ENCODE measurements at places on chromosomes 11 and 22.

DNA sequence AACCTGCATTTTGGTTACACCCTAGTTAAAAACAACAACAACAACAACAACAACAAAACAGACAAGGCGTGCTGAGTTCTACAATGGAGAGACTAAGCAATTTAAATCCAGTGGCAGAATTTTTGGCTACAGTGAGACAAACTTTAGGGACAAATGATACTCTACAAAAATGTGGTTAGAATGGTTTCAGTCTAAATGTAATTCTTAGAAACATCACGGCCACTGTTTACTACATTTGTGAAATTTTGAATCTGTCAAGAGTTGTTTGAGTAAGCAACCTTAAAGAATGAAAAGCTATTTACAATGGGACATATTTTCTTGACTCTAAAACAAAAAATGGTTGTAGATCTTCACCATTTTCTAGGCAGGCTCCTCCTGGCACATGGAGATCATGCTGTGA is 259.4 kb downstream of the SWAP70 start:
- no peak for DNase-seq

GRCh38 chr11:76604081-76604625 is 66.4 kb downstream of the LRRC32 start:
- DNase-seq, result no peak

GRCh38 chr11:11948242-11948947 is 60.0 kb downstream of the DKK3 start:
- DNase-seq, result no peak

DNA sequence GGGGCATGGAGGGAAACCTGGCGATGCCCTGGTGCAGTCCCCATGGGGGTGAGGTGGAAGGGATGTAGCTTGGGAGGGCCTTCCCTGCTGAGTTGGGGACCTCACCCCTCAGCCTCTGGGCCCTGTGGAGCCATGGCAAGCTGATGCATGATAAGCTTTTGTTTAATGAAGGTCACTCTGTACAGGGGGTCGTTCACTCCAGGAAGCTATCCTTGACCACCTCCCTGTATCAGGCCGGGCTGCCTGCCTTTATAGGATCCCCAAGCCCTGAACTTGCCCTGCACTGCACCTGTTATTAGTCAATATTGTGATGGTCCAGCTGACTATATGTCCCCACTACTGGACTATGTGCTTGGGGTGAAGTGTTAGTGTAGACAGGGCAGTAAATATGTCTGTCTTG is 49.7 kb upstream of the MYEOV start:
- no peak for DNase-seq

GRCh38 chr11:3826721-3827120 is 14.0 kb downstream of the RHOG start:
- no peak for DNase-seq

GRCh38 chr11:79113054-79113690 is 327.7 kb downstream of the TENM4 start:
- no peak for DNase-seq

DNA sequence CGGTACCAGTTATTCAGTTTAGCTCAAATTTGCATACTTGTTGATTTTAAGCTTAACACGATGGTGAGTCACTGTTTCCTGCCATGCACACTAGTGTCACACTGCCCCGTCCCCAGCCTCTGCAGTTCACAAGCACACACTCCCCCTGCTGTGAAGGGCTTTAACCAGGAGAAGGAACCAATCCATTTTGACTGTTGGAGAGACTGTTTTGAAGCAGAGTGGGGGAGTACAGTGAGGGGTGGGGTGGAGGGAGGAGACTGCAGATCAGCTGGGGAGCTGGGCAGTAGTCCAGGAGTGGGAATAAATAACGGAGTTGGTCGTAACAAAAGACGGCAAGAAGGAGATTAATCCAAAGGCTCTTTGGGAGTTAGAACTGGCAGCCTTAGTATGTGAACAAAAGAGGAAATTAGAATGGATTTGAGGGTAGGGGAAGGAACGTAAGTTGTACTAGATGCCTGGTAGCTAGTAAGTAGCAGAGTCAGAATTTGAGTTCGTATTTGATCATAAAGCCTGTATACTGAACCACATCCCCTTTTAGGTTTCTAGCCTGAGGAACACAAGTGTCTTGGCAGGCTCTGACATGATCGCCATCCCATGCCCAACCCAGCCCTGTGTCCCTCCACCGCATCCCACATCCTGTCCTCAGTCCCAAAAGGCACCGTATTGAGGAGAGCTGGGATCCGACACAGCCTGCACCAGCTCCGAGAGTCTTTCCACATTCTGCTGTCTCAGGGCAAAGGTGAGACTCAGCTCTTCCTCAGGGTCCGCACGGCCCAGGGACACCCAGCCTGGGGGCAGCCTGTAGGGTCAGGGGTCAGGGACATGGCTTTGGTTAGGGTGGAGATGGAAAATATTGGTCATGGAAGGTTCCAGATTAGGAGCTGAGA is 862 bp downstream of the TPP1 start:
- peak; percentile 40 for DNase-seq
